ENCODE measurements at places on chromosomes 6 and 20. TPM values are rescaled to one million over a fixed set of nuclear protein-coding genes. Genes with fewer than 3 reads are reported as not detected.
A peak's percentile ranks its signal among the peaks of the same experiment; 100 is the strongest.

GRCh38 chr6:13030396-13030795, 297.9 kb downstream of the TBC1D7 start:
- no peak for DNase-seq

GRCh38 chr6:104095661-104096416, 763.9 kb downstream of the HACE1 start:
- DNase-seq: no peak

GRCh38 chr6:100344761-100345160, 120.0 kb downstream of the SIM1 start:
- DNase-seq: no peak

- DNase-seq: no peak
These were observed 50.7 kb downstream of the LRRC1 start for GRCh38 chr6:53845280-53846195.

DNA sequence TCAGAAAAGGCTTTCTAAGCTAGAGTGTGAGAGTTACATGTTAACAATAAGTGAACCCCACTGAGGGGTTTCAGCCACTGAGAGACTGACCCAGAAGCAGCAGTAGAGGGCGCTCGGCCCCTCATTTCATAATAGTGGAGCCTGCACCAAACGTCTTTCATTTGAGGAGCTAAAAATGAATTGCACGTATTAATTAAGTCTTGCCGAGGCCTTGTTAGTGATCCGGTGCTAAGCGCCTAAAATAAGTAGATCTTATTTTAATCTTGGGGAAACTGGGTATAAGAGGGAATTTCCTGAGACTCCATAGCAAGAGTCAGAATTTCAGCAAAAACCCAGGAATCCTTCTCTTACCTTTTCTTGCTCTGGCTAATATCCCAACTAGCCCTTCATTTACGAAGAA, 209.7 kb downstream of the FARS2 start:
- peak; percentile 19 for DNase-seq

GRCh38 chr6:138545621-138545980, 46.3 kb upstream of the NHSL1 start:
- DNase-seq: no peak

DNA sequence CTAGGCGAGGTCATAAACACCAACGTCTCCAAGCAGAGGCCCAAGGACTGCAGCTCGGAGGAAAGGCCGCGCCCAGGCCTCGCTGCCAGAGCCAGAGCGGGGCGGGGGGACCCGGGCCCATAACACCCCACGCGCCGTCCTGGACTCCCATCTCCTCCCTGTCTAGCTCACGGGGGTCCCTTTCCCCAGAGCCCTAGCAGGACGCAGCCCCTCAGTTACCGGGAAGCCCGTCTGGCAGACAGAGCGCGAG, 44.9 kb downstream of the MDFI start:
- no peak for DNase-seq

- DNase-seq: no peak
These were observed 19.4 kb downstream of the VEGFA start for GRCh38 chr6:43789447-43789846.

DNA sequence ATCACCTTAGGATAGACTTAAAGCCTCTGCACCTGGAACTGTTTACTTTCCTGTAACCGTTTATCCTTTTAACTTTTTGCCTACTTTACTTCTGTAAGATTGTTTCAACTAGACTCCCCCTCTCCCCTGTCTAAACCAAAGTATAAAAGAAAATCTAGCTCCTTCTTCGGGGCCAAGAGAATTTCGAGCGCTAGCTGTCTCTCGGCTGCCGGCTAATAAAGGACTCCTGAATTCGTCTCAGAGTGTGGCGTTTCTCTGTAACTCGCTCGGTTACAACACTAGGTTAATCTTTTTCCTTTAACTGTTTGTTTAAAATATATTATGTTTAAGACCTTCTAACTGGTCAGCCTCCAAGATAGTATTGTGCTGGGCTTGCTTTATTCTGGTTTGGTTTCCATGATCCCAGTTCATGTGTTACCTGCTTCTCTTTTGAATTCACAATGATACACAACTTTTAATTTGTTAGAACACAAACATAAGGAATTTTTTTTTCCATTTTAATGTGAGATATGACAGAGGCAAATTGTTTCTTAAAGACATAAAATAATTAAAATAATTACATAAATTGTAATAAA, 8.7 kb upstream of the NQO2 start:
- DNase-seq: no peak

- no peak for DNase-seq
These were observed 419.2 kb upstream of the MMS22L start for GRCh38 chr6:97702248-97702647.

DNA sequence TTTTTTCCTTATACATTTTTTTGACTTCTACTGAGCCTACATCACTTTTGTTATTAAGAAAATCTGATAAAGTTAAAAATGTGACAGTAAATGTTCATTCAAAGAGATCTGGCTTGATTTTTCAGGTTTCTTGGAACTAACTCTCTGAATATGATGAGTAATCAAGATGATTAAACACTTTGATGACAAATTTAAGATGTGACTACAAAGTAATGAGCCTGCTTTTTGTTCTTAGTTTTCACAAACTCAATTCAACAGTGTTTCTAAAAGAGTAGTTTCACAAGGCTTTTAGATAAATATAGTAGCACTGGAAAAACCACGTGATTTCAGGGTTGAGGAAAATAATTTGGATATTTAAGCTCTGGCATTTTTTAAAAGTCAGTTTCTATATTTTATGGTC, 37.9 kb upstream of the HDDC2 start:
- DNase-seq: no peak

ANKRD66 gene
- not detected for total RNA-seq

VSX1 gene
- not detected for total RNA-seq

EPPIN gene
- total RNA-seq: not detected

CALHM5 gene
- 0.34 TPM for total RNA-seq

C20orf144 gene
- not detected for total RNA-seq

HLA-DRB5 gene
- 1.4 TPM for total RNA-seq
